ENCODE measurements at places on chromosomes 4 and X. TPM values are rescaled to one million over a fixed set of nuclear protein-coding genes. Genes with fewer than 3 reads are reported as not detected.

CHRDL1 gene
- total RNA-seq: 18.8 TPM

RS1 gene
- not detected for total RNA-seq

MAML3 gene
- 15.2 TPM for total RNA-seq

RXFP1 gene
- not detected for total RNA-seq

NIPAL1 gene
- total RNA-seq: 7.0 TPM

RRH gene
- total RNA-seq: not detected

GPM6B gene
- not detected for total RNA-seq

ASB12 gene
- total RNA-seq: not detected

CLDN34 gene
- total RNA-seq: not detected

BANK1 gene
- total RNA-seq: 2.2 TPM

PAK3 gene
- not detected for total RNA-seq

MAPK10 gene
- 4.2 TPM for total RNA-seq

HTN1 gene
- not detected for total RNA-seq

ZAR1 gene
- not detected for total RNA-seq

GIMD1 gene
- not detected for total RNA-seq

TMEM156 gene
- 29.3 TPM for total RNA-seq

BMP15 gene
- total RNA-seq: not detected

PNMA3 gene
- total RNA-seq: not detected

AMBN gene
- not detected for total RNA-seq

MTMR8 gene
- 1.9 TPM for total RNA-seq

NWD2 gene
- not detected for total RNA-seq

ZFX gene
- total RNA-seq: 39.1 TPM

OTC gene
- total RNA-seq: not detected

SLC9A7 gene
- 20.2 TPM for total RNA-seq

TRIM61 gene
- total RNA-seq: 0.61 TPM

FSTL5 gene
- 23.0 TPM for total RNA-seq

SYTL4 gene
- 23.6 TPM for total RNA-seq

MAGEB10 gene
- not detected for total RNA-seq

Measured in PC-9 (cell line).